ENCODE measurements at places on chromosomes 2 and 18.

DNA sequence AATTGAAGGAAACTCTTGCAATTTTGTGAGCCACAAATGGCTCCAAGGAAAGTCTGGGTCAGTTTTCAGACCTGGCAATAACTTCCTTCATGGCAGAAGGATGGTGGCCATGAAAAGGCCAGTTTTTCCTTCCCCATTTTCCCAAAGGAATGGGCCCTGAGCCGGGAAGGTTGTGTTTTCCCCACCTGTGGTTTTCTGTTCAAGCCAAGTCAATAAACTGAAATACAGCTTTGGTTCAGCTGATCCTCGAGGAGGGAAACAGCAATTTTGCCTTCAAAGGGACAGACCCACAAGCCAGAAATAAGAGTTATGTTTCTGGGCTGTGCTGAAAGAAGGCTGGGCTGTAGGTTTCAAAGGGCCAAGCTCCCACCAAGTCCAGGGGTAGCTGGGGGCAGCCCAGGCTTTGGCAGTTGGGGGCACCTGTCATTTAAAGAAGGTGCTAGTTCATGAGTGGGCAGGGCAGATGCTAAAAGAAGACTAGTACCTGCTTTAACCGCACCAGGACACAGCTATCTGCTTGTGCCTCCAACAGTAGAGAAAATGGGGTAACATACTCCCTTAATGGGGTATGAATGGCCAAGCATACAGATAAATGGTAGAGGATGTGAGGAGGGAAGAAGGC lies 97.0 kb downstream of the TTC32 start:
- DNase-seq: no peak

GRCh38 chr2:45422921-45423320 lies 188.1 kb downstream of the SRBD1 start:
- no peak for DNase-seq

GRCh38 chr18:250685-251084 lies 17.2 kb downstream of the THOC1 start:
- no peak for DNase-seq

- no peak for DNase-seq
Measured at GRCh38 chr2:134772493-134773169, 53.8 kb upstream of the TMEM163 start.

DNA sequence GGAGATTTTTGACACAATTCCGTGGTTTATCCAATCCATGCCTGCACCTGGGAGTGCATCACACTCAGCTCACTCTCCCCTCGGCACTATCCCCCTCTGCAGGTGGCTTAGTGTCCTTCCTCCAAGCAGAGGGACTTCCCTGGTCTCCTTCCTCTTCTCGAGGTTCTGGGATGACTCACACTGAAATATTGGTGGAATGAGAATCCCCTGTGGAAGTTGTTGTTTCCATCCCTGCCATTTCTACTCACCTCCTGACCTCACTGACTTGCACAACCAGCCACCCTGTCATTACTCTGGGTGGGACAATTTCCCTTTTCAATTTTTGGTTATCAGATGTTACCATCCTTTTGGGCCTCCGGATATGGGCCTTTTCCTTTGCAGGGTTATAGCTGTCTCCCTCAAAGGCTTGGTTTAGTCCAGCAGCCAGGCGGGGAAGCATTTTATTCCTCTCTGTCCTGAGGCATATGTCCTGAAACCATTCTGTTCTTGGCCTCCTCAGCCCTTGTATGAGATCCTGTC lies 59.9 kb downstream of the PTPRM start:
- no peak for DNase-seq

GRCh38 chr2:234823877-234824376 lies 127.9 kb upstream of the SH3BP4 start:
- DNase-seq: no peak

DNA sequence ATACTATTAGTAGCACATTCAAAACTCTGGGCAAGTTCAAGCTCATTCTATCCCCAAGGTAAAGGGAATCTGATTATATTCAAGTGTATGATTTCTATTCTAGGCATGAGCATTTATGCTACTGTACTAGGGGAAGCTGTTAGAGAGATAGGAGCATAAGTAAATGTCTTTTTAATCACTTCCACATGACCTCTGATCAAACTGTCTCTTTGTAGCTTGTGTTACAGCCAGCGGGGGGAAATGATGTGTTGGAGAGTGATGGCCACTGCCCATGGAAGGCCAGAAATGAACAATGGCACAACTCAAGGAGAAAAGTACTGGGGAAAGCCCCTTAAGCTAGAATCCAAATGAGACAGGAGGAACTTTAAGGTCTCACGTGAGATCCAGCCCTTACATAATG lies 894.9 kb upstream of the CDH2 start:
- DNase-seq: no peak

- DNase-seq: no peak
Measured at GRCh38 chr2:120826260-120826648, 90.6 kb downstream of the GLI2 start.

GRCh38 chr2:235366807-235367206 lies 127.0 kb upstream of the AGAP1 start:
- DNase-seq: no peak

DNA sequence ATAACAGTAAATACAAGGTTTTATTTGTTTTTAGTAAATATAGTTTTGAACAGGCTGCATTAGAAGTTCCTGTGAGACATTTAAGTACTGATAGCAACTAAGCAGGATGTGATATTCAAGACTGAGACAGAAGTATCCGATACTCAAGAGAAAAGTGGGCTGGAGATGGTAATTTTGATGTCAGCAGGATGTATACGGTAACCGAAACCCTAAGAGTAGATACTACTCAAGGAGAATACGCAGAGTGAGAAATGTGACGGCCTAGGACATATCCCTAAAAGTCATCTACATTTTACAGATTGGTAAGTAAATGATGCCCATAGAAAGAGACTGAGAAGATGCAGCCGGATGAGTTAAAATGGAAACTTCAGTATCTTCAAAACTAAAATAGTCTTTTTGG lies 115.4 kb downstream of the GORASP2 start:
- DNase-seq: no peak

DNA sequence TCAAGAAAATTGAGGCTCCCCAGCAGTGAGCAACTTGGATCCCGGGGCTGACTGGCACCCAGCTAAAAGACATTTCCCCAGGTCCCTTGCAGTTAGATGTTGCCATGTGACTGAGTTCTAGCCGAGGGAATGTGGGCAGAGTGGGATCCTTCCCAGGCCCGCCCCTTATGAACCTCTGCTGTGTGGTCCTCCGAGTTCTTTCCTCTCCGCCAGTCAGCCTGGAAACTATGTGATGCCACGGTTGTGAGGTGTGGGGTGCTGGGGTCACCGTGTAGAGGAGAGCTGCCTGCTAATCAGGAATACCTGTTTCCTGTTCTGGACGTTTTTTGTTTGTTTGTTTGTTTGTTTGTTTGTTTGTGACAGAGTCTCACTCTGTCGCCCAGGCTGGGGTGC lies 45.5 kb downstream of the TMEM37 start:
- no peak for DNase-seq

All from GM13976 (cell line).